ENCODE measurements at places on chromosomes 5 and 9.

DNA sequence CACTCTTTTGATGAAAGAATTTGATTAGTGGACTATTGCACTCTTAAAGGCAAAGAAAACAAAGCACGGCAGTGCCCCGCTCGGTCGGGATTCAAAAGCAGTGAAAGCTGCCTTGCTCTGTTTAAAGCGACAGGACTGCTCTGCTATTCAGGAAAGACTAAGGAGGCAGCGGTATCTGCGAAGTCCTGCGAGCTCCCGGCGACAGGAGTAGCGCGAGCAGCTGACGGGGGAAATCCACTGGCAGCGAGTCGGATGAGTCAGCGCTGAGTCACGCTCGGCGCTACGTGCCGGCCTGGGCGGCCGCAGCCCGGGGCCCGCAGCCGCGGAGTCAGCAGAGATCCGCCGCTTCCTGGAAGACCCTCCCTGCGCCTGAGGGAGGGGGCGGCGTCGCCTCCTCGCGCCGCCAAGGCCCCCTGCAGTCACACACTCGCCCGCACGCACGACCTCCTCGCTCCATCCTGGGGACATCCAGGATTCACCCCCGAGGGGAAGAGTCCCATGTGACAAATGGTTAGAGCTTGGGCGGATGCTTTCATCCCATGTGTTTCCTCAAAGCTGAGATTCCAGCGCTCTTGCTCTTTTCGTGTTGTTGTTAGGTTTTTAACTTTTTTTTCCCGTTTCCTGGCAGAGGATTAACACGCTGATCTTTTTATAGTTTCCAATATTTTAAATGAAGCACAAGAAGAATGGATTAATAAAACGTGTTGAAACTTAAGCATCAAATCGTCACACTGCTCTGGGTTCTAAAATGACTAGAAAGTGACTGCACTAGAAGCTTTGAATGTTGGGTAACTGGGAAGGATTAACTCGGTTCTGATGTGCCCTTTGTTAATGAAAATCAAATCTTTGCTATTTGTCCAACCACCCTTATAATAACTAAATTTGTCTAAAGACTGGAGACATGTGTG, 102.5 kb downstream of the ARRDC3 start:
- peak; percentile 62 for DNase-seq
- peaks cover 18% of the 10 kb centered on the region for H3K4me1 ChIP-seq
- no peaks in the 10 kb centered on the region for H3K27me3 ChIP-seq

DNA sequence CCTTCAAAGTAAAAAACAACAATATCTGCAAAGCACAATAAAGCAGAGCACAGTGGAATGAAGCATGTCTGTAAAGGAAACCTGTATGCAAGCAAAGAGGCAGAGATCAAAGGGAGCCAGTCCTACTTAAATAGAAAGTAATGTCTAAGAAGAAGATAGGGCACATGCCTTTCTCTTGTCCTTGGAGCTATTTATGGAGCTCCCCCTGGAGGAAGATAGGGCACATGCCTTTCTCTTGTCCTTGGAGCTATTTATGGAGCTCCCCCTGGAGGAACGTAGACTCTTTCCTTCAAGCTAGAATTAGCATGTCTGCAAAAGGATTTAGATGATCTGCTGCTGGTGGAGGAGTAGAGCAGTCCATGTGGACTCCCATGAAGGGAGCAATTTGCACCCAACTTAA, 168.1 kb upstream of the RASEF start:
- H3K4me1 ChIP-seq: no peaks in the 10 kb centered on the region
- no peak overlapping the region for H3K4me3 ChIP-seq
- H3K27ac ChIP-seq: no peak overlapping the region
- no peaks in the 10 kb centered on the region for H3K27me3 ChIP-seq
- no peak for DNase-seq

GRCh38 chr9:19465586-19466279, 56.9 kb downstream of the ACER2 start:
- peak overlapping the region; percentile 69 for H3K4me3 ChIP-seq
- DNase-seq: no peak
- peaks cover 8% of the 10 kb centered on the region for H3K4me1 ChIP-seq
- H3K27ac ChIP-seq: no peak overlapping the region
- no peaks in the 10 kb centered on the region for H3K27me3 ChIP-seq

GRCh38 chr9:120645760-120646159, 65.8 kb upstream of the CDK5RAP2 start:
- no peaks in the 10 kb centered on the region for H3K27me3 ChIP-seq
- no peak overlapping the region for H3K4me3 ChIP-seq
- peaks cover 10% of the 10 kb centered on the region for H3K4me1 ChIP-seq
- no peak overlapping the region for H3K27ac ChIP-seq
- H3K36me3 ChIP-seq: peaks cover 5% of the 10 kb centered on the region

GRCh38 chr5:179623906-179624741, 653 bp upstream of the HNRNPH1 start:
- peak overlapping the region; percentile 100 for H3K27ac ChIP-seq
- H3K4me1 ChIP-seq: peaks cover 53% of the 10 kb centered on the region
- DNase-seq: no peak
- no peaks in the 10 kb centered on the region for H3K27me3 ChIP-seq
- peak overlapping the region; percentile 97 for H3K4me3 ChIP-seq
- peaks cover 55% of the 10 kb centered on the region for H3K36me3 ChIP-seq
